Mesenchymal stem cell (in vitro differentiated cells and primary cell): ENCODE measurements at places on chromosomes 5 and 9.

GRCh38 chr5:174418809-174419539 lies 305.4 kb upstream of the MSX2 start:
- peak; percentile 44 for DNase-seq

DNA sequence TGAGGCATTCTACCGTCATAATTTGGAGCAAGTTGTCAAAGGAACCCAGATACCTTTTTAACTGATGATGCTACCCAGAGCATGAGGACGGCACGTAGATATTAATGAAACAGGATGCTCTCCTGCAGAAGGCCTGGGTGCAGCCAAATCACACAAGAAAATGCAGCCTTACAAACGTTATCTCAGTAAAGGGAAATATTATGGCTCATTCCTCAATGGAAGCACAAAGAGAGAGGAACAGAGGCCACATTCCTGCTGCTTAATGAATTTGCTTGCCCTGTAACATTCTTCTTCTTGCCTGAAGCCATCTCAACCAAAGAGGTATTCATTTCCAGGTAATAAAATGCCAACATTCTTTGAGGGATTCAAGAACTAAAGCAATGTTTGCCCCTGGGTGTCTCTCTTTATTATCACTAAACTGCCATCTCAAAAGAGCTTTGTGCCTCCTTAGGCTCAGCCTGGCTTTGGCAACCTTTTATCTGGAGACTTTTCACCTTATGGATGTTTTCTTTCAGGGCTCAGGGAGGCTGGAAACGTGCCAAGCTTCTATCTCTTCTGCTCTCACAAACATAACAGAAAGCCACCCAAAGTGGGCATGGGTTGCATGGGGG lies 92.9 kb downstream of the TNC start:
- no peak for DNase-seq

DNA sequence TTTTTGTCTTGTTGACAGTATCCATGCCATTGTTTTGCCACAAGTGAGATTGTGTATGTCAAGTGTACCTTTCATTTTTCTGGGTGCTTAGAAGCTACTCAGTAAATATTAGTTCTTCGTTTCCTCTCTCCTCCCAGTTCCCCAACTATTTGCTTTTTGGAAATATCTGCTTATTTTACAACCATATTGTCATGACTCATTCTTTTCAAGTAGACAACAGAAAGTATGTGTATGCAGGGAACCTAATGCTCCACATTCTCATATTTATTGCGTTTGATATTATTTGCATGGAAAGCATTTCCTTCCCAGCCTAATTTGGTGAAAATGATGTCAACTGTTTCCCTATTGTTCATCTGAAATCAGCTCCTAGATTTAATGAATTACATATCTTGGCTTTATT lies 483.7 kb upstream of the RIOK2 start:
- DNase-seq, result no peak

GRCh38 chr5:72505539-72506157 lies 1.6 kb downstream of the ZNF366 start:
- DNase-seq, result no peak

GRCh38 chr5:61120534-61120933 lies 41.7 kb downstream of the SMIM15 start:
- DNase-seq, result no peak

- no peak for DNase-seq
Observed at GRCh38 chr5:155024015-155024414, 10.5 kb downstream of the KIF4B start.

DNA sequence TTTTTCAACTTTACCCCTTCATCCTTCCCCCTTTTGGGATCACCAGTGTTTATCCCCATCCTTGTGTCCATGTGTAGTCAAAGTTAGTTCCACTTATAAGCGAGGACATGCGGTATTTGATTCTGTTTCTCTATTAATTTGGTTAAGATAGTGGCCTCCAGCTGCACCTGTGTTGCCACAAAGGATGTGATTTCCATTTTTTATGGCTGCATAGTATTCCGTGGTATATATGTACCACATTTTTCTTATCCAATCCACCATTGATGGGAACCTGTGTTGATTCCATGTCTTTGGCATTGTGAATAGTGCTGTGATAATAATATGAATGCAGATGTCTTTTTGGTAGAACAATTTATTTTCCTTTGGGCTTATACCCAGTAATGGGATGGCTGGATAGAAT lies 252.4 kb downstream of the ARRDC3 start:
- DNase-seq, result no peak

- no peak for DNase-seq
Observed at GRCh38 chr9:133044661-133045060, 13.9 kb downstream of the GTF3C5 start.

- DNase-seq, result peak; percentile 74
Observed at GRCh38 chr5:159094745-159095144, 5.0 kb downstream of the EBF1 start.

GRCh38 chr5:116739571-116739970 lies 164.9 kb upstream of the SEMA6A start:
- DNase-seq, result no peak

- no peak for DNase-seq
Observed at GRCh38 chr5:79602889-79603288, 9.4 kb upstream of the TENT2 start.

- peak; percentile 91 for DNase-seq
Observed at GRCh38 chr5:67998709-67999261, 216.8 kb upstream of the PIK3R1 start.

GRCh38 chr5:180283026-180283615 lies 8.8 kb downstream of the MAPK9 start:
- DNase-seq, result no peak

GRCh38 chr5:168368854-168369253 lies 77.4 kb downstream of the WWC1 start:
- DNase-seq, result no peak

DNA sequence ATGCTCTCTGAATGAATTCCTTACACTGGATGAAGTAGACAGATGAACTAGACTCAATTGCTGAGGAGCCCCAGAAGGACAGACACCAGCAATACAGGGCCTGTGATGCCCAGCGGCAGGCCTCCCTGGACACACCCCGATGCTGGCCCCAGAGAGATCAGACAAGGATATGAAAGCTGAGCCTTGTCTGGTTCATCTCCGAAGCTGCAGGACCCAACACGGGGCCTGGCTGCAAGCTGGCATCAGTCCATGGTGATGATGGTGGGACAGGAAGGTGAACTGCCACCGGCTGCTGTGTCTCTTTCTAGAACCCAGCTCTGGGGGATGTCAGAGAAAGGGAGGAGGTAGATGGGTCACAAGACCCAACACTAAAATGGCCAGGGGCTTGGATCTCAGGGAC lies 104.0 kb upstream of the LMX1B start:
- no peak for DNase-seq

GRCh38 chr9:72312386-72312987 lies 52.5 kb downstream of the ZFAND5 start:
- DNase-seq, result peak; percentile 9

- no peak for DNase-seq
Observed at GRCh38 chr9:36064448-36065037, 27.8 kb downstream of the RECK start.

GRCh38 chr5:86371061-86371460 lies 246.7 kb upstream of the COX7C start:
- DNase-seq, result no peak

DNA sequence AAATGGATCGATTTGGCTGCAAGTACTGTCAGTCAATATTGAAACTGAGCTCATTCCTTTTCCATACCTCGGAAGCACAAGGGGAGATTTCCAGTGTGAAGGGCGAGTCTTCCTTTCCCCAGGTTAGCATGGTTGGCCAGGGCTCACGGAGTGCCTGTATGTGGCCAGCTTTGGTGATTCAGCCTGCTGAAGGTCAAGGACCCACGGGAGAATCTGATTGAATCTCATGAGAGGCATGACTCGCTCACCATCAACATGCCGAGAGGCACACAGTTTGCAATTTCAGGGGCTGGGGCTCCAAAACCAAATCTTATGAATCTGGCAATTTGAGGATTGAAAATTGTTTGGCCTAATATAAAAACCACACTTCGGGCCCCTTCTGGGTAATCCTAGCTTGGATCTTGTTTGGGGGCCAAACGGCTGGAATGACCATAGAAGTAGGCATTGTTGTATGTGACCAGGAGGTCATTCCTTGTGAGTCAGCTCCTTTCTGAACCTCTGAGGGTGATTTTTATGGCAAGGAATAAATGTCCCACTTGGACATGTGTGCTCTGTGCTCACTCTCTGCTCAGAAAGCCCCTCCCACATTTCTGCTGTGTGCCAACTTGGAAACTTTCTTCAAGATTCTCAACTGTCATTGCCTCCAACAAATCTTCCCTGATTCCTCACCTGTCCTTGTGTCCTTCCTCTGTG lies 69.8 kb downstream of the DOCK2 start:
- peak; percentile 78 for DNase-seq

DNA sequence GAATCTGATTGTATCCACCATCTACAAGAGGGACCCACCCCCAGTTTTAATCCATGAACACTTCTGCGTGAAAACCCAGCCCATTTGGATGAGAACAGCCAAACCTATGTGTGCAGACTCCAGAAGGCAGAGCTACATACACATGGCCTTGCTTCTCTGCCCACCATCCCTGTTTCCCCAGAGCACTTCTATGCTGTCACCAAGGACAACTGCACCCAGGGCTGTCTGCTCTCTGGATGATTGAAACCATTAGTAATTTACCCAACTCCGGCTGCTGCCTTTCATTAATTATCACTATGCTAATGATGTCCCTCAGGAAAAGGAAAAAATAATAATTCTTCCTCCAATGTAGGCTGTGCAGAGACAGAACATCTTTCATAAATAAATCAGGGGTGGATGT lies 8.9 kb downstream of the CARTPT start:
- no peak for DNase-seq

GRCh38 chr5:133389066-133389590 lies 223.2 kb downstream of the FSTL4 start:
- DNase-seq, result no peak

DNA sequence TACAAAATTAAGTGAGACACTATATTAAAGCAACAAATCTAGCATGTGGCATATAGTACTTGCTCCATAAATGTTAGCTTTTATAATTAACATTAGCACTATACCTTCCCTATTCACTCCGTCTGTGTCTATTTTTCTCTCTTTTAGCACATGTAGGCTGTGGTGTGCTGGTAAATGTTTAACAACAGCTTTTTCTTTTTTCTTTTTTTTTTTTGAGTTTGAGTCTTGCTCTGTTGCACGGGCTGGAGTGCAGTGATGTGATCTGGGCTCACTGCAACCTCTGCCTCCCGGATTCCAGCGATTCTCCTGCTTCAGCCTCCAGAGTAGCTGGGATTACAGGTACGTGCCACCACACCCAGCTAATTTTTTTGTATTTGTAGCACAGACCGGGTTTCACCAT lies 62.1 kb downstream of the SPRY4 start:
- DNase-seq, result no peak

DNA sequence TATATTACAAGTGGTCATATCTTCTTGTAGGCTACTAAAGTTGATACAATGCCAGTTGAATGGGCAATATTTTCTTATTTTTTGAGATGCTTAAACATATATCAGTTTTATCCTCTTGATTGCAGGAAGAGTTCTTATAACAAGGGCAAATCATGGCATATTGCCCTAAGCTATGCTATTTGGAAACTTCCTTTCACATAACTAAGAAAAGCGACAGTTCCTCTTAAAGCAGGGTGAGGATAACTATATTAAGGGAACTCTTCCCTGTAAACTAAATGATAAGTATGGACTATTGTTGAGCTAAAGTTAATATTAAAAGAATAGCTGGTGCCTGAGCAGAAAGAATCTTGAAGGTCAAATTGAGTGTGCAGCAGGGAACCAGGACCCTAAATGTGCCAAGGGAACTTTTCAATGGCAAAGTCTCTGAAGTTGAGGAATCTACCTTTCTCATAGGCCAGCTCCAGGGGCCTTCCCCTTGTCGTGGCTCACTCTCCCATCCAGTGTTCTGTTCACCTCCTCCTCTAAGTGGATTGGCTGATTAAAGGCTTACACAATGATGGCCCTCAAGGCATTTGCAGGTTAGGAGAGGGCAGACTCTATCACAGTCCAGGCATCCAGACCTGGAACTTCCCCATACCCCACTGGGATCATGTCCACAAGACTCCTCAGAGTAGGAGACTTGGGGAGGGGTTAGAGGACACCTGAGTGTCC lies 26.8 kb downstream of the FYB1 start:
- DNase-seq, result no peak

GRCh38 chr5:43730832-43731342 lies 127.9 kb downstream of the NNT start:
- DNase-seq, result no peak

DNA sequence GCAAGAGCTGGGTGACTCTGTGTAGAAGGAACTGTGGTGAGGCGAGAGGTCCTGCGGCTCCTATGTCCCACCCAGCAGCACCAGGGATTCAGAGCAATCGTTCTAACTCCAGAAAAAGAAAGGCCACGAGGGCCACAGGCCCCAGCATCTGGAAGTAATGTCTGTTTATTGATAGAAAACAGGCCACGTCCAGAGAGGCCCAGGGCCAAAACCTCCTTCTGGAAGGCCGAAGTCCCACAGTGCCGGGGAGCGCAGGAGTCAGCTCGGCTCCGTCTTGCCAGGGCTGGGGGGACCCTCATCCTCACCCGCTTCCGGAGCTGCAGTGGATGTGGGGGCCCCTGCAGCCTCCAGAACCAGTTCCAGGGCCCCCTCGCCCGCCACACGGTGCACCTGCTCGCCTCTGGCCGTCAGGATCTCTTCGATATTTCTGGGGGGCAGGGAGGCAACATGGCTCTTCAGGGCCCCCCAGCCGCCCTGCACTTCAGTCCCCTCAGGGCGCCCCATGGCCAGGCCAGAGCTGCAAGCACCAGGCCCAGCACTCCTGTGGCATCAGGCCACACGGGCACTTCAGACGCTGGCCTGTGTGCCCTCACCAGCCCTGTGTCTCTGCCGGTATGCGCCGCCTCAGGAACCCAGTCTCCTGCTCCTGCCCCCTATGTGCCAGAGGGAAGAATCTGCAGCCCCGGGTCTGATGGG lies 1.6 kb downstream of the DNLZ start:
- DNase-seq, result no peak

GRCh38 chr9:76665458-76665857 lies 98.8 kb upstream of the PCA3 start:
- DNase-seq, result no peak

- DNase-seq, result no peak
Observed at GRCh38 chr9:126612813-126613641, 701 bp upstream of the LMX1B start.

DNA sequence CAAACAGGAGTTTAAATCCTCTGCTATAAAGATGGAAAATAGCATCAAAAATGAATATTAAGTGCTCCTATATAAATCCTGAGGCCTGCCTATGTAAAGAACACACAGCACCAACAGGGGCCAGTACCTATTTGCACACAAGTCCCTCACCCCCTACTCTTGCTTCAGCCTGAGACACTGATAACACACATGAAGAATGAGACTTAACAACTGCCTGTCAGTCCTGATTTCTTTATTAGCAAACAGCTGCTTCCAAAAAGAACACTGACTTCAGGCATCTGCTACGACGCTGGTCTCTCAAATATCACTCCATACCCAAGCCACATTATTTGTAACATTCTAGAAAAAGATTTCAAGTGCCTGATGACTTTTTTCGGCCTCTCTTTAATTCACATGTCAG lies 55.5 kb downstream of the MYO10 start:
- DNase-seq, result no peak

- no peak for DNase-seq
Observed at GRCh38 chr5:168776070-168776469, 196.9 kb upstream of the PANK3 start.

- peak; percentile 72 for DNase-seq
Observed at GRCh38 chr9:35164711-35165110, 2.9 kb downstream of the UNC13B start.

GRCh38 chr9:91771027-91771426 lies 179.0 kb downstream of the ROR2 start:
- DNase-seq, result peak; percentile 94
